ENCODE measurements at places on chromosomes 13 and 19. TPM values are rescaled to one million over a fixed set of nuclear protein-coding genes. Genes with fewer than 3 reads are reported as not detected.

Gene KLK6
- total RNA-seq = not detected

Gene ZSWIM9
- total RNA-seq = 2.8 TPM

Gene CPAMD8
- total RNA-seq = 3.7 TPM

Gene ARRDC5
- 1.4 TPM for total RNA-seq

Gene DCT
- 0.16 TPM for total RNA-seq

Gene C19orf81
- 1.9 TPM for total RNA-seq

Gene MEIOSIN
- total RNA-seq = not detected

Gene KRTDAP
- total RNA-seq = not detected

Gene NDUFA7
- total RNA-seq = 15.8 TPM

Gene ZNF549
- total RNA-seq = 4.6 TPM

Gene RNF225
- not detected for total RNA-seq
